ENCODE measurements at places on chromosomes 6 and 20. TPM values are rescaled to one million over a fixed set of nuclear protein-coding genes. Genes with fewer than 3 reads are reported as not detected.

Gene C2
- total RNA-seq = 0.90 TPM

Gene OR2H2
- total RNA-seq = not detected

Gene IER3
- 9.6 TPM for total RNA-seq

Gene RAB23
- total RNA-seq = 16.5 TPM

Gene SULF2
- 20.0 TPM for total RNA-seq

Gene RHAG
- total RNA-seq = not detected

Gene HLA-DQA1
- total RNA-seq = not detected

Gene BPIFB4
- total RNA-seq = 0.23 TPM

Gene ENPP1
- total RNA-seq = 1.5 TPM

Gene SERPINB6
- 49.3 TPM for total RNA-seq

Gene SAMD5
- 0.08 TPM for total RNA-seq

Gene SMOC2
- total RNA-seq = not detected

Gene CDSN
- not detected for total RNA-seq

Gene BPI
- 0.30 TPM for total RNA-seq

Gene EPB41L2
- total RNA-seq = 105 TPM

Gene DLK2
- total RNA-seq = 0.47 TPM

Gene RSPH4A
- total RNA-seq = 0.08 TPM

Gene TRPC4AP
- 41.1 TPM for total RNA-seq

Gene SPATA25
- 0.60 TPM for total RNA-seq

Gene HLA-DMA
- 2.9 TPM for total RNA-seq

Gene PLAGL1
- 12.6 TPM for total RNA-seq

Gene VSX1
- not detected for total RNA-seq

Gene SLCO4A1
- not detected for total RNA-seq
